ENCODE measurements at places on chromosomes 6 and 20.
A peak's percentile ranks its signal among the peaks of the same experiment; 100 is the strongest.

- DNase-seq, result no peak
Observed at GRCh38 chr20:48932375-48932941, 10.9 kb downstream of the ARFGEF2 start.

DNA sequence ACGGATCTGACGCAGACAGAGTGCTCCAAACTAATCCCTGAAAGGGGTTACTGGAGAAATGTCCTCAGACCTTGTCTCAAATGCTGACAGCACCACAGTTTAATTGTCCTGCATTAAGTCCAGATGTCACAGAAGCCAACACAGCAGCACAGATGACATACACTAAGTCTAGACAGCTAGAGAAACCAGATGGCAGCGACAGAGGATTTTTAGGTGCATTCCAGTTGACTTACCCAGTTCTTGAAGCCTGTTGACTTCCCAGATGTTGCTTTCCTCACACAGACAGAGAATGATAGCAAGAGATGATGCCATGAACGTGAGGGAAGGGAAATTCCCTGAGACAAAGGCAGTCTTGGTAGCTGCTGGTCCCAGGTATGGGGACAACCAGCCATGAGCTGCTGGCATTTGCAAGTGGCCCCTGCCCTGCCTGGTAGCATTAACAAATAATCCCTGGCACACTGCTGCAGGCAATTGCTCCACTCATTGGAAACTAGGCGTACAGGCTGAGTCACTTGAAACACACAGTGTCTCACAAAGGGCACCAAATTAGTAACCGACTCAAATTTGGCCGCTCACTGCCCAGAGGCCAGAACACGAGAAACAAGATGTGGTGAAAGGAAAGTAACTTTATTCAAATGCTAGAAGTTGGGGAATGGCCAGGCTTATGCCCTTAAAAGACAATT is 52.2 kb downstream of the ADGB start:
- peak; percentile 2 for DNase-seq

GRCh38 chr6:85674604-85675003 is 31.9 kb upstream of the SYNCRIP start:
- no peak for DNase-seq

DNA sequence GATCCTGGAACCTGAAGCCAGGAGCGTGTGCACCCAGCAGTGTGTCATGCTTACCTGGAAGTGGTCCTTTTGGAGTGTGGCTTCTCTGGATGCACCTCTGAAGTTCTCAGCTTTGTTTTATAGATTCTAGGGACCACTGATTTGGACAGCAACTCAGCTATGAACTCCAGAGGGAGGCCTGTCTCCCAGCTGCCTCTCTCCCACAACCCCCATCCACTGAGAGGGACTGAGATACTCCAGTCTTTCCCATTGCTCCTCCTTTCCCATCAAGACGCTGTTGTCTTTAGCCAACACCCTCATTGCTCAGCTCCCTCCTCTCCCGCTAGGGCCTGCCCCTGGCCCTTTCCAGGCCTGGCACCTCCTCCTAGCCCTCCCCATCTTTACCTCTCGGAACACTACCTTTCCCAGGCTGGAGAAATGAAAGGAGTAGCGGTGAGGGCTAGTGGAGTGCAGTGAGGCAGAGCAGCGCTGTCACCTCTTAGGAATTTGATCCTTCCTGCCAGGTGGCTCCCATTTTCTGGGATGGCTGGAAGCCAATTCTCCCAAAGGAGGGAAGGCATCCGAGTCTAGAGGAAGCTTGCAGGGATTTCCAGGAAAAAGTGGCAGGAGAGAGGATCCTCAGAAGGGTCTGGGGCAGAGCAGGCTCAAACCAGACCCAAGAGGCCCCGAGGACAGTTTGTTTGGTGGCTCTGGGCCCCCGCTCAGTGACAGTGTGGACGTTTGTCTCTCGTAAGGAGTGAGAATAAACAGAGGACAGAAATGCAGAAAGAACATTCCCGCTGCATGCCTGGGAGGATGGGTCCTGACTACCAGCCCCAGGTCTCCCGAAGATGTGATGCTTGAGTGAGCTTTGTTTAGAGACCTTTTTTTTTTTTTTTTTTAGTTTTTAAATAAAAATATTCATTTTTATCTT is at the start of gene LRRN4:
LRRN4 (minus strand) TSS at position 285 of the 913 bp plus-strand sequence. CDS start 1,261 bp downstream, outside the sequence.
- DNase-seq, result no peak

GRCh38 chr20:48002517-48002970 is 217.3 kb upstream of the SULF2 start:
- DNase-seq, result peak; percentile 61

GRCh38 chr20:39813190-39813829 is 851.2 kb downstream of the DHX35 start:
- no peak for DNase-seq

GRCh38 chr6:143034689-143035334 is 25.9 kb upstream of the AIG1 start:
- DNase-seq, result no peak

GRCh38 chr20:41133709-41134361 is 3.5 kb upstream of the PLCG1 start:
- DNase-seq, result no peak

DNA sequence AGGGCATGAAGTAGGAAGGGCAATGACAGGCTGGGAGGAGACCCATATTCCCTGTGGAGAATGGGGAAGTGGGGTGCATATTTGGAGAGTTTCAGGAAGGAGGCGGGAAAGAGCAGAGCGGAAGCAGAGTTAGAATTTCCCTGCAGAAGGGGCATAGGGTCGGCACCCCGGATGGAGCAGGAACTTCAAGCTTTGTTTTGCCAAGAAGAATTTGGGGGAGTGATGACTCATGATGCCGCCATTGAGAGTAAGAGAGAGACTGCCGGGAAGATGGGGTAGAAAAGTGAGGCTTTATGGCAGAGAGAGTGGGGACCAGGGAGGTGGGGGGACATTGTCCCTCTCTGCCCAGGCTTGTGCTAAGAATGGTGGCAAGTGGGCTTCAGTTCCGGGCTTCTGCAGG is 50.3 kb upstream of the EPB41L1 start:
- no peak for DNase-seq

DNA sequence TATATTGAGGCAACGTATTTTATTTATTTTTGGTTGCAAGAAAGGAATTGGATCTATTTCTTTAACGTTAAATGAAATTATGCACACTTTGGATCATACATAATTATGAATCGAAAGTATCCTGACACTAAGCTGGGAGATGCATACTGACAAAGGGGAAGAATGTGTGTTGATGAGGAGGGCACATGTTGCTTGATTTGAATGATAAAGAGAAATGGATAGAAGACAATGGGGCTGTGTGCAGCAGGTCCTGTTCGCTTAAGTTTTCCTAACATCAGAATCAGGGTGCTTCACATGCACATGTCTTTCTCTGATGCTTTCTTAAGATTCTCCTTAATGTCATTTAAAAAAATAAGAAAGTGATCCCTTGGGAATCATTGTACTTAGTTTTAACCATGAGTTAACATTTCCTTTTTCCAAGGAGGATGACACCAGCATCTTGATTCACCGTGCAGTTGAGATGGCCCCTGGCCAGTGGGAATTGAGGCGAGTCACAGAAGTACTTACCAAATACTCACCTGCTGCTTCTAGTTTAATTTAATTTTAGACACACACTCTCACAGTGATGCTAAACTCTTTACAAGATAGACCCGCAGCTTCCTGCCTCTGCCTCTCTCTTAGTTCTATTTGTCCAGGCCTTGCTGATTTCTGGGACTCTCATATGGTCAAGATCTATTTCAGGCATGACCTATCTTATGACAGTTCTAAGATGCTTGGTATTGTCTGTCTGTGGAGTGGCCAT is 116.5 kb downstream of the CLIC5 start:
- no peak for DNase-seq

- no peak for DNase-seq
Observed at GRCh38 chr6:72672906-72673305, 51.0 kb downstream of the KCNQ5 start.

DNA sequence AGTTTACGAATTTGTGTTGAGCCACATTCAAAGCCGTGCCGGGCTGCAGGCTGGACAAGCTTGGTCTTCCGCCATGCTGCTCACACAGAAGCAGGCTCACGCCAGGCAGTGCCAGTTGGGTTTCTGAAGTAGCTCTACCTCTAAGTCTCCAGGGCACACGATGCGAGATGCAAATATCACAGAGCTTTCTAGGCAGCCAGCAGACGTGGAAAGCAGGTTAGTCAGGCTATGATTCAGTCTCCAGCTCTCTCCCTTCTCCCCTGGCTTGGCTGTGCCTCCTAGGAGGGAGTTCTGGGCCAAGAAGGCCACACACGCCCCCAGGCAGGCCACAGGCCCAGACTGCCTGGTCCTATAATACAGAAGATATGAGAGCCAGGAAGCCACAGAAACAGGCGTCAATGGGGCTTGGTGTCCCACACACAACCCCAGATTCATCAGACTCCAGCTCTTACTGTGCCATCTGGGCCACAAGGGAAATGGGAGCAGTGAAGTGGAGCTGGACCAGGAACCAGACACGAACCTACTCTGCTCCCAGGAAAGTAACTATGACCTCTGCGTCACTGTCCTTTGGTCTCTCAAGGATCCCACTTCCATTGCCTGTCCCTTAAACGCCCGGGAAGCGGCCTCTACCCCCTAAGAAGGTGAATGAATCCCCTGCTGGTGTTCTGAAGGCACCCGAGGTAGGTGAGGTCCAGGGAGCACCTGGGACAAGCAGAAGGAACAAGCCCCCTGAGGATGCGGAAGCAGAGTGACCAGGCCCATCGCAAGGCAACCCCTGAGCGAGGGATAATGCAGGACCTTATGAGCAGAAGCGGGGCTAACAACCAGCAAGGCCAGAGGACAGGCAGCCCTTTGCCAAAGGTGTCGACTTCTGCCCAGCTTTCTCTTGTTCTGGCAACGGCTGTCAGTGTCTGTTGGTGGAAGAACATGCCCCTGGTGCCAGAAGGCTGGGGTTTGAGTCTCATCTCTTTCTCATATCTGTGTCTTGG is 61.2 kb downstream of the GFOD1 start:
- DNase-seq, result no peak

- no peak for DNase-seq
Observed at GRCh38 chr6:21823371-21823770, 229.8 kb downstream of the SOX4 start.

DNA sequence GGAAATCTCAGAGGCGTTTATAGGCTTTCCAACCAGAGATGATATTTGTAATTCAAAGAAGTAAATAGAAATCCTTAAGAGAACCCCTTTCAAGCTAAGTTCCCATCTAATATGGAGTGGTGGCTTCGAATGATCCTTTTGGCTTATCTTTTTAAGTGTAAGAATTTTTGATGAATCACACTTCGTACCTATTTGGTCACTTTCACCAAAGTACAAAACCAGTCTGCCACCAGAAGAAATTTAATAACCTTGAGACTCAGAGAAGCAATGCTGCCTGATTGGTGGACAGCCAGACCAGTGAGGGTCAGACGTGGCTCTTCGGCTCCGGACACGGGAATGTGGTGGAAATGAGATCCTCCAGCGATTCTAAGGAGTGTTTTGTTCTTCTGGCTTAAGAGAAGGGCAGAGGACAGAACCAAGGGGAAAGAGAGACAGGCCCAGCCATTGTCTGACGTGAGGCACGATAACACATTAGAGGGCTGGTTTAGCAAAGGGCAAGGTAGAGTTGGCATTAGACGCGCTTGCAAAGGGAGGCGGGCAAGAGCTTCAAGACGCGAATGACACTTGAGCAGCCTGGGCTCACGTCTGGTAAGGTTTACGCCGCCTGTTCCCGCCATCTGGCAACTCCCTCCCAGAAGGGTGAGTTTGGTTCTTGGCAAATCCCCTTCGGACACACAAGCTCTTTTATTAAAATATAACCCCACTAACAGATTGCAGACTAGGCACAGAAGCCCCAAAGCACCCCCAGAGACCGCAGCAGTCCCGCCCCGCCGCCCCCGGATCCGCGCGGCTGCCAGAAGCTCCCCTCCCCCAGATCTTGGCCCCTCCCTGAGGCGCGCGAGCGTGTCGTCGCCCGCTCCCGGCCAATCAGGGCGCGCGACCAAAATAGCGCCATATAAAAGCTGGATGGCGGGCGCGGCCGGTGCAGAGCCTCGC is 50.0 kb upstream of the EZR start:
- no peak for DNase-seq
